Psoas muscle (tissue), 8 donors: ENCODE measurements at places on chromosomes 7 and 10. TPM values are rescaled to one million over a fixed set of nuclear protein-coding genes. Genes with fewer than 3 reads are reported as not detected.

- no peak for DNase-seq
Observed at GRCh38 chr10:16570731-16571130, 49.1 kb upstream of the C1QL3 start.

The PPP1R3C gene
- total RNA-seq, result 89.6 TPM

GRCh38 chr10:105585171-105585570 is 944.1 kb downstream of the SORCS3 start:
- DNase-seq, result no peak

DNA sequence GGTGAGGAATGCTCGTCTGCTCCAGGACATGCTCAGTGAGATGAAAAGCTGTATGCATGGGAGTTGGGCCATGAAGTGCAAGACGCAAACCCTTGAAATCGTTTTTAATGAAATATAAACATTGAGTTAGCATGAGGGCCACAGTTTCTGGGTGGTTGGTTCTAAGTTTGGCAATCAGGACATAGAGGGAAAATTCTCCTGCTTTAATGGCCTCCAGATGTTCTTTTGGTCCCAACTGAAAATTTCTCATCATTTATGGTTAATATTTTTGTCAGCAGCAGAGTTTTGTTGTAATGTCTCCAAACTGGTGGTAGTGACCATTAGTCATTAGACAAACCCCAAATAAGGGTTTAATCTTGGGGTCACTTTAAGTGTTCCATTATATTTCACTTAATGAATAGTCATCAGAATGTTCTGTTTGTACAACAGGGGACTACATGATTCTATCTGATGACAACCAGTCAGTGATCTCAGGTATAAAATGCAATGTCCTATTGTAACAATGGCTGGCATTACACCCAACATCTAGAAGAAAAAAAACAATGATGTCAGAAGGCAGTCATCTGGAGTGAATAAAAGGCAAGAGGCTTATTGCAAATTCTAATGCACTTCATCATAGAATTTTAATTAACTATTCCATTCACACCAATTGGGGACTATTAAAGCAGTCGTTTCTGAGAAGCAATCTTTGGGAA is 197.4 kb downstream of the JCAD start:
- DNase-seq, result no peak

DNA sequence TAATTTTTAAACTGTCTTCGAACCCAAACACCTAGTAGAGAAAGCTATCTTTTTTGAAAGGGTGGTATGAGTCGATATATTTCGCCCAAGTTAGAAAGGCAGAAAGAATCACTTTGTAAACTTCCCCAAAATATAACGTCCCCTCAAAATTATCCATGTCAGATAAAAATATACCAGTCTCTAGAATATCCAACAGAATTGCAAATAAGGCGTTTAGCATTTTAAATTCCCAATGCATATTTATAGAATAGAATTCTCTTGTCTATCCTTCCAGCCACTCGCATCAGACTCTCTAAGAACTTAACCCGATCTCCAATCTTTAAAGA is 2.1 kb downstream of the CTBP2 start:
- no peak for DNase-seq

- no peak for DNase-seq
Observed at GRCh38 chr10:124724279-124725027, 19.7 kb downstream of the FAM53B start.

The C10orf53 gene
- not detected for total RNA-seq

GRCh38 chr7:80923211-80923612 is 4.4 kb upstream of the SEMA3C start:
- no peak for DNase-seq

The HYAL4 gene
- total RNA-seq, result 3.2 TPM

DNA sequence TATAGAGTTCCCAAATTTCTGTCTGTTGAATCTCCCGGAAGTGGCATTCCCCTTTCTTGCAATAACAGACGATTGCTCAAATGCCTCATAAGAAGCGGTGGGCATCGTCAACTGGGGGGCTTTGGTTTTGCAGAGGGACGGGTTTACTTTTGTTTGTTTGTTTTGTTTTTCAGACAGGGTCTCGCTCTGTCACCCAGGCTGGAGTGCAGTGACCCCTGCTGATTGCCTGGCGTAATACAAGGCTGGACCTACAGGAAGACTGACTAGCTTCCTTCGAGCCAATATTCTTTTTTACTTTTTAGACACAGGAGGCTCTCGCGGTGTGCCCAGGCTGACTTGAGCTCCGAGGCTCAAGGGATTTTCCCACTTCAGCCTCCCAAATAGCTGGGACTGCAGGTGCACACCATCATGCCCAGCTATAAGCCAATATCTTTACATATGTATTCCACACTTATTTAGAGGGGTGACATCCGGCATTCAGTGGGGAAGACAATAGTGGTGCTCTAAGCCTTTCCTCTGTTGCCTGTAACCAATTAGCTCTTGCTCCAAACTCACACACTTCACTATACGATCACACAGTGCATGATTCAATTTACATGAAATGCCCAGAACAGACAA is 58.1 kb downstream of the FHIP2A start:
- no peak for DNase-seq

The METTL27 gene
- 0.50 TPM for total RNA-seq

GRCh38 chr10:110260746-110261477 is 43.8 kb downstream of the SMNDC1 start:
- DNase-seq, result no peak

The TCAF2 gene
- total RNA-seq, result 2.4 TPM

GRCh38 chr10:48306870-48307710 is 613 bp downstream of the MAPK8 start:
- peak; percentile 75 for DNase-seq

DNA sequence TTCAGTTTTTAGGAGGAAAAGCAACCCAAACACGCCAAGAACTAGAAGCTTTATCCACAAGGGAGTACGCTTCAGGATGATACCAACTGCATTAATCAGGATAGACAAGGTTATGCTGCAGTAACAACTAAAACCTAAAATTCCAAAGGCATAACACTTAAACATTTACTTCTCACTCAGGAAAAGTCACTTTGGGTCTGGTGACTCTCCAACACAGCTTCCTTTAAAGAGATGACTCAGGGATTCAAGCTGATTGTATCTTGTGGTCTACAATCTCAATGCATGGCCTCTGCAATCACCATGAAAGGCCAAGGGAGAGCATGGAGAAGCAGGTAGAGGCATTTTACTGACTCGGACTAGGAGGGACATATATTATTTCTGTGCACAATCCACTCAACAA is 315.8 kb downstream of the KCNMA1 start:
- DNase-seq, result no peak

GRCh38 chr7:48245751-48246472 is 74.7 kb downstream of the ABCA13 start:
- DNase-seq, result no peak

DNA sequence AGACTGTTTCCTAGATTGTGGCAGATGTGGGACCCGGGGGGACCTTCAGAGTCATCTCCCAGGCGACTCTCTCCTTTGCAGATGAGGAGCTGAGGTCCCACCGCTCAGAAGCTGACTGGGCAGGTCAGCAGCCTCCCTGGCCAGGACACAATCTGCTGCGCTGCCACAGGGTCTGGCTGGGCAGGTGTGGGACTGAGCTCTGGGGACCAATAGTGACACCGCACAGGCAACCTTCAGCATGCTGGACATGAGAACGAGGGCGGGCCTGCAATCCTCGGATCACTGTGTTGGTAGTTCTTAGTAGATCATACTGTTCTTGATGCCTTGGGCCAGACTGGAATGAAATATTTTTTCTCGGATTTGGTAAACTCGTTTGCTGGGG is 20.5 kb upstream of the CRYGN start:
- peak; percentile 77 for DNase-seq

DNA sequence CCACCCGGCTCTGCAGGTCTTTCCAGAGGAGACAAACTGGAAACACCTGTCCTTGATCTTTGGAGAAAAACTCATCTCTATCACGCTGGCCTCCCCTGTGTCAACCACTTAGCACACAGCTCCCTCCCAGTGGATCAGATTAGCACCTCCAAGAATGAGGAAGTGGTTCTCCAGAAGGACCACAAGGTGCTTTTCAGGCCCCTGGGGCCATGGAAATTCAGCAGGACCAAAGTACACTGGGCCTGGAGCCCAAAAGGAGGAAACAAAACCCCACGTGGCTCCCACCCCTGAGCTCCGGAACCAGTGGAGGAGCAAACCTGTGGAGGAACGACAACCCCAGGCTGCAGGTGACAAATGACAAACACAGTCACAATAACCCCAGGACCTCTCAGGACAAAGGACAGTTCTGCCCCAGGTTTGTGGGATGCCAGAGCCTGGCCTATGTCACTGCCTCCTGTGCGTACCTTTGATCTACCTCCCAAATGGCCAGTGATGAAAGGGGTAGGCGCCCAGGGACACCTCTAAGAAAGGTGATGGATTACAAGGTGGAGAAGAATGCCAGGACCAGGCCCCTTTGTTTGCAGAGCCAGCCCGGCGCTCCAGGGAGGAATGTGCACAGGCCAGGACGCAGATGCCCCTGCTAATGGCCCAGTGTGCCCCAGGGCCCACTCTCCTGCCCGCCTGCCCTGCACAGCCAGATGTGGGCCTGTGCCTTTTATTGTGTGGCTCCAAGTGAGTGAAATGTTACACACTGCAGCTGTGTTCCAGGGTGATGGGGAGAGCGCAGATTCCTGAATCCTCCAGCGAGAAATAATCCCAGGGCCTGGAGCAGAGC is 5.7 kb downstream of the TNS3 start:
- DNase-seq, result peak; percentile 87

DNA sequence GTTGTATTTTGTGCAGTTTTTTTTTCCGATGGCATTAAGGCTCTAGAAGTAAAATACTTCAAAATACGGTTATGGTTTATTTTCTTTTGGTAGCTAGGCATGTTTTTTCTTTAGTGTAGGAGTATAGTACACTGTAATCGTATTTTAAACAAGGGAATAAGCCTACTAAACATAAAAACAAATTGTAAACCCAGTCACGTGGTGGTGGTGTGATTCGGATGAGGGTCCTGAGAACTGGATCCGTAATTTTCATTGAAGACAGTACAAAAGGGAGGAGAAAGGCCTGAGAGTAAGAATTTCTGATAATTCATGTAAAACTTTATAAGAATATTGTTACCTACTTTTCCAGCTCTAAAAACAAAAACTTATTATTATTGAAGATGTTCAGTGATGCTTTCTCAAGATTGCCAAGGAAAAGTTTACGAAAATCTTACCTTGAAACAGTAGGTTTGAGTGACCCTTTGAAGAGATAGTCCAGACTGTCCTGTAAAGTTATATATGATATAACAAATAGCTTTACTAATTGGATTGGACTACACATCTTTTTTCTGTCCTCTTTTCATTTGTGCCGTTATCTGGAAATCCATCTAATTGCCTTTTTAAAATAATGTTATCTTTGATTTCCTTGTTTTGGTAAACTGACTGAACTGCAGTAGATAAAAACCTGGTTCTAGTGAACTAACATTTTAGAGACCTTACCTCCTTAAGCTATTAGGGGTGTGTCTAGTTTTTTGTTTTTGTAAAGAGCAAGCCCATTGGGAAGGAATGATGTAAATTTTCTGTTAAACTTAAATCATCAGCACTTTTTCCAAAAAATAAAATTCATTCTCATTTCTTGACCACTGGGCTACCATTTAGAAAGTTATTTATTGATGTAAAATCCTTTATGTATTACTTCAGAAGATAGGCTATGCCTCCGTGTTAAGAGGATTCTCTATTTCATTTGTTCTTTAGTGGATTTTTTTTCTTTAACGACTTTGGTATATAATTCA is 1.0 kb upstream of the PBLD start:
- DNase-seq, result no peak

- DNase-seq, result no peak
Observed at GRCh38 chr10:112985690-112986543, 35.9 kb downstream of the TCF7L2 start.

The PALD1 gene
- 3.0 TPM for total RNA-seq

- no peak for DNase-seq
Observed at GRCh38 chr10:71811351-71811750, 38.0 kb upstream of the VSIR start.

The CALN1 gene
- total RNA-seq, result not detected

DNA sequence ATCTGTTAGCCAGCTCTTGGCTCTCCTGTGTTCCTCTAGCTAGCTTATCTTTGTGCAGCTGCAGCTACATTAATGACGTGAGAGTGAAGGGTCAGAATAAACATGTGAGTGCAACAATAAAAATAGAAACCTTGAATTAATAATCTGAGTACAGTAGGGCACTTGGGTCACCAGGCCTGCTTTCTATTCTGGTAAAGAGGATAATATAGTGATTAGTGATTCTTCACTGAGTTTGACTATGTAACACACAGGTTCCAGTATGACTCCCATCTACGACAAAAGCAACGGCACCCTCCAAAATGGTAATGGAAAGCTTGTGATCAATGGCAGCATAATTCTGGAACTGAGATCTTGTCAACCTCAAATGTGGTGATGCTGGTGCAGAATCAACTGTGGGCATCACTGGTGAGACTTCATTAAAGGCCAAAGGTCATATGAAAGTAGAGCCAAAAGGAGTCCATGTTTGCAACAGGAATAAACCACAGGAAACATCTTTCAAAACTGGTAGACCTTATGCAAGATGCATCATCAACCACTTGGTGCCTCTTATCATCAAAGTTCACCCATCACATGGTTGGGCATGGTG is 77.6 kb downstream of the NRBF2 start:
- no peak for DNase-seq

- DNase-seq, result no peak
Observed at GRCh38 chr10:31030800-31031199, 865 bp downstream of the ZNF438 start.

GRCh38 chr7:128398016-128398840 is 11.6 kb downstream of the IMPDH1 start:
- DNase-seq, result peak; percentile 75

The ITGA8 gene
- 2.0 TPM for total RNA-seq

The HOXA4 gene
- 10.1 TPM for total RNA-seq

DNA sequence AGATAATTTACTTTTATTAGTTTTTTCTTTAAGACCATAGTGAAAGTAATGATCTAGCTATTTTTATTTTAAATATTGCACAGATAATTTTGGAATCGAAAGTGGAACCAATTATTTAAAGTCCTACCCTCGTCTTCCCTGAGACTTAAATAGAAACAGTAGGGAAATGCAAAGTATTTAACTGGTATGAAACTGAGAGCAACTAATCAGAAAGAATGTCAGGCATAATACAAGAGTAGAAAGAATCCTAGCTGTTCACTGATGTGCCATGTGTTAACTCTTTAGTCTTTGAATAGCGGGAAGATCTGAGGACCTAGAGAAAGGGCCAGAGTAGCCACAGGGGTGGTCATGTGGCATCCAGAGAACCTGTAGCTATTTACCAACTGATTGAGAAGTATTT is 630.0 kb downstream of the NRG3 start:
- DNase-seq, result no peak

The UPK3BL2 gene
- 1.7 TPM for total RNA-seq

GRCh38 chr7:40436710-40437109 is 301.9 kb downstream of the SUGCT start:
- DNase-seq, result no peak

GRCh38 chr7:28862595-28863272 is 95.4 kb downstream of the TRIL start:
- DNase-seq, result no peak

The PLPP4 gene
- total RNA-seq, result not detected

- DNase-seq, result no peak
Observed at GRCh38 chr7:42152329-42153205, 84.4 kb downstream of the GLI3 start.

The GIMAP5 gene
- total RNA-seq, result 7.4 TPM

The CLEC2L gene
- total RNA-seq, result 1.5 TPM
